Effector CD4-positive, alpha-beta T cell (primary cell): ENCODE measurements at places on chromosomes 13 and 19.

- DNase-seq = no peak
Observed at GRCh38 chr13:102139626-102140025, 262.2 kb downstream of the FGF14 start.

GRCh38 chr13:34391076-34391475, 551.0 kb upstream of the NBEA start:
- no peak for DNase-seq

GRCh38 chr13:51045451-51045850, 65.6 kb downstream of the C13orf42 start:
- DNase-seq = no peak

- no peak for DNase-seq
Observed at GRCh38 chr13:106038752-106039151, 496.7 kb downstream of the EFNB2 start.

- DNase-seq = no peak
Observed at GRCh38 chr13:97889803-97890202, 63.7 kb upstream of the IPO5 start.

DNA sequence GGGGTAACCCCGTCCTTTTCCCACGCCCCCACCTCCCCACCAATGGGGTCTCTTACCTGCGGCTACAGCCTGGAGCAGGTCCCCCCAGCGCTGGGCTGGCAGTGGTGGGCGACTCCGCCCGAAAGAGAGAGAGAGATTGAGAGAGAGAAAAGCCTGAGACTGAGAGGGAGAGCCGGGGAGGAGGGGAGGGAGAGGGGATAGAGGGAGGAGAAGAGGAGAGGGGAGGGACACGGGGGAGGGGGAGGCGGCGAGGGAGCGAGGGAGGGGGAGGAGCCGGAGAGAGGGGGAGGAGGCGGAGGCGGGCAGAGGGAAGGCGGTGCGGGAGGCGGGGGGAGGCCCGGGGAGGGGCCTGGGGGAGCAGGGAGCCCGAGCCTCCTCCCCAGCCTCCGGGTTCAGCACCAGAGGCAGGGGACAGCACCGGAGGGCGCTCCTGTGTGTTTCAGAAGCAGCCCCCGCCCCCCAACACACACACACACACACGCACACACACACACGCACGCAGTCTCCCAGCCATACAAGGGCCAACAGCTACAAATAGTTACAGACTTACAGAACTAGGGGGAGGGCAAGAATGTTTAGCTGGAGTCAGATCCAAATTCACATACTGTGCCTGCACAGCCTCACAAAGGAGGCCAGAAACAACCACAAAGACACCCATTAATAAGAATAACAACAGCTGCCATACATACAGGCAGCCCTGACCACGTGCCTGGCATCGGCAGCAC, at the start of gene SLC8A2:
SLC8A2 (minus strand) TSS at position 161 of the 725 bp plus-strand sequence. CDS start 5,490 bp downstream, outside the sequence.
- DNase-seq = peak; percentile 51

GRCh38 chr19:14554382-14554812, 17.5 kb downstream of the NDUFB7 start:
- DNase-seq = no peak

GRCh38 chr13:111245576-111246384, 74.7 kb upstream of the TEX29 start:
- DNase-seq = no peak

DNA sequence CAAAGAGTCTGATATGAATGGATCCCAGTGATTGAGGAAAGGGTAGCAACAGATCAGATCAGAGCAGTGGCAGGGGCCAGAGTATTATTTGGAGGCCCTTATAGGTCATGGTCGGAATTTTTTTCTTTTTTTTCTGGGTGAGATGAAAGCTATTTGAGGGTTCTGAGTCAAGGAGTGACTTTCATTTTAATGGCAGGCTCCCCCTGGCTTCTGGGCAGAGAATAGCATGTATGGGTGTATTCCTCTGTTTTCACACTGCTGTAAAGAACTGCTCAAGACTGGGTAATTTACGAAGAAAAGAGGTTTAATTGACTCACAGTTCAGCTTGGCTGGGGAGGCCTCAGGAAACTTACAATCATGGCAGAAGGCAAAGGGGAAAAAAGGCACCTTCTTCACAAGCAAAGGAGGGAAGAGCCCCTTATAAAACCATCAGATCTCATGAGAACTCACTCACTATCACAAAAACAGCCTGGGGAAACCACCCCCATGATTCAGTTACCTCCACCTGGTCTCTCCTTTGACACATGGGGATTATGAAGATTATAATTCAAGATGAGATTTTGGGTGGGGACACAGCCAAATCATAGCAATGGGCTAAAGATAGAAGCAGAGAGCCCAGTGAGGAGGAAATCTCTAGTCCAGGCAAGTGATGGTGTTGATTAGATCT, 3.0 kb upstream of the SLC6A16 start:
- peak; percentile 26 for DNase-seq

DNA sequence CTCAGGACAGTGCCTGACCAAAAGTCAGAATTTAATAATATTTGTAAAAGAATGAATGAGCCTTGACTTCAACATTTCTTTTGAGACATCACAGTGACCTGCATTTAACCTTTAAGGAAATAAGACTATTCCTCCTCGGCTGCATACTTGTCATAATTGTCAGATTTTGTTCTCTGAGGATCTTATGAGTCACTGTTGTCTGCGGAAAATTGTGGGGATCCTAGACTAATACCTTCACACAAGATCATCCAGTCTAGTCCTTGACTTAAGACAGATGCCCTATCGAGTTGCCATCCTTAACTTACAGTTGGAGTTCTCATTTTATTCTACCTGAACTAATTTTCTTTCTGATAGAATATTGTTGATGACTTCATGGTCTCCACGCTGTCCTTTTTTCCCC, 198.4 kb downstream of the DLEU7 start:
- DNase-seq = no peak

GRCh38 chr13:21297447-21297846, 121.0 kb downstream of the MRPL57 start:
- DNase-seq = no peak

GRCh38 chr19:38729653-38730469, 14.4 kb downstream of the CAPN12 start:
- peak; percentile 70 for DNase-seq

DNA sequence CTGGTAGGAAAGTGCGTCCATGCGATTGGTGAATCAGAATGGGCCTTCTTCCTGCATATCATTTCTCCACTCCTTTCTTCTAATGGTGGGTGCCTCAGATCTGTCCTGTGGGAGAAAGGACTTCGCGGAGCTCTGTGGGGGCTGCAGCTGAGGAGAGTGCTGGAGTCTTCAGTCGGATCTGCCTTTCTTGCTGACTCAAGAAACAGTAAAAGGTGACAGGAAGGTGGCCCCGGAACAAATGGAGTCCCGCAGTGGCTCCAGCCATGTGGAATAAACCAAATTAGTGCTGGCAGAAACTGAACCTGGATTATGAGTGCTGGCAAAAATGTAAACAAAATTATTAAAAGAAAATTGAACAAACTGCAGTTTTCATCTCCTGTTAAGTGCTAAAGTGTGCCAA, 15.1 kb upstream of the GAS6 start:
- no peak for DNase-seq

DNA sequence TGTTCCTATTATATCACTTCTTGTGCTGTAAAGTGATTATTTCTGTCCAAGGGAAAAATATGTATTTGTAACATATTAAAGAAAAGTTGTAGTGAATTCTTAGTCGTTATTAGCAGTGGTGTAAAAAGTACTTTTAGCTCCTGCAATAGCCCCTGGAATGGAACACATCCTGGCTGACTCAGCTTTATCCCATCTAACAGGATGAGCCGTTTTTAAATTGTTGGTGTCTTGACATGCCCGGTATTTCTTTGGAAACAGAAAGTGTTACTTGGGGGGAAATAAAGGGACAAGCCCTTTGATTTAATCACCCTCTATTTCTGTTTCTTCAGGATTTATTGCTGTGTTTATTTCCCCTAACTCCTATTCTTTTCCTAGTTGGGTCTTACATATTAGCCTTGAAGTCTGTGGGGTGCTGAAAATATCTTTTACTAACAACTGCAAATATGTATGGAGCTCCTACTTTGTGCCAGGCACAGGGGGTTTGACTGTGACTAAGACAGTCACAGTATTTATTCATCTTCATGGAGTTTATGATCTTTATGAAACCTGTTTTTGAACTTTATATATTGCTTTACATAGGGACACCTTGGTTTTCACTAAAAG, 17.9 kb downstream of the COG3 start:
- DNase-seq = no peak

- no peak for DNase-seq
Observed at GRCh38 chr13:108031865-108032264, 183.5 kb downstream of the LIG4 start.

DNA sequence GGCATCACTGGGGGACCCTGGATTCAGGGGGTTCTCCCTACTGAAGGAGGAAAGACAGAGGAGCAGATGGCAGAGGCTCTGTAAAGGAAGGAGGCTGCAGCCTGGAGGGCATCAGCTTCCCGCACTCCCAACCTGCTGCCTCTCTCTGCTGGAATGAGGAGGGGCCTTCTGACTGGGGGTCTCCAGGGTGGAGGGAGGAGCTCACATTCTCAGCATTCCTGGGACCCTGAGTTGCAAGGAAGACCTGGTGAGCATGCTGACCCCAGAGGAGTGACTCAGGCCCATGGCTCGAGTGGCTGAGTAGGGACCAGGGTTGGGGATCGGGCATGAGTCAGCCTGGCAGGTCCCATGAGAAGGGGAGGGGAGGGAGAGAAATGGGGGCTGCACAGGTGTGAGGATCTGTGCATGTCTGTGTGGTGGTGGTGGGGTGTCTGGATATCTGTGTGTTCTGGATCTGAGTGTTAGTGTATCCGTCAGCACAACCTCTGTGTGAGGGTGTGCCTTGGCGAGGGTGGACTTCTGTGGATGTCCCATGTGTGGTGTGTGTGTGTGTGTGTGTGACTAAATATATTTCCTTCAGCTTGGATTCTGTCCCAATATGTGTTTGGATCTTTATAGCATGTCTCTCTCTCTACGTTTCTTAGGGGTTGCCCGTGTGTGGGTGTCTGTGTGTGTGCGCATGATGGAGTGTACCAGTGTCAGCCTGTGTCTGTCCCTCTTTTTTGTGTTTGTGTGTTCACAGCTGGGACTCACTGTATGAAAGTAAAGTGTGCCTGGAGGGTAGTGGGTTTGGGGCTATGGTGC, 4.6 kb downstream of the AXL start:
- DNase-seq = no peak

DNA sequence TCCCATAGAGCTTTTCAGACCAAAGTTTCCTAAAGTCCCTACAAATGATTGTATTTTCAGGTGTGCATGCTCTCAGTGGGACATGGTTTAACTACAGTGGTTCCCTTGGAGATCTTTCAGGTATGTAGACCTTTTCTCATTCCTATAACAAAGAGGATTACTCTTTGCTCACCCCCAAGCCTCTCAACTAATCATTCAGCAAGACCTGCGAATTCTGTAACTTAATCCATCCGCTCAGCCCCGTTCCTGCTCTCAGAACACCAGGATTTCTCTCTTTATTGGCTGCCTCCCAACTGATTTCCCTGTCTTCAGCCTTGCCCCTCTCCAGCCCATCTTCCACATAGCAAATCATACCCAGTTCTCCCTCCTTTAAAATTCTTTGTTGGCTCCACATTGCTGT, 253.6 kb downstream of the MTUS2 start:
- no peak for DNase-seq

- DNase-seq = no peak
Observed at GRCh38 chr13:111936267-111936925, 130.6 kb upstream of the SOX1 start.

DNA sequence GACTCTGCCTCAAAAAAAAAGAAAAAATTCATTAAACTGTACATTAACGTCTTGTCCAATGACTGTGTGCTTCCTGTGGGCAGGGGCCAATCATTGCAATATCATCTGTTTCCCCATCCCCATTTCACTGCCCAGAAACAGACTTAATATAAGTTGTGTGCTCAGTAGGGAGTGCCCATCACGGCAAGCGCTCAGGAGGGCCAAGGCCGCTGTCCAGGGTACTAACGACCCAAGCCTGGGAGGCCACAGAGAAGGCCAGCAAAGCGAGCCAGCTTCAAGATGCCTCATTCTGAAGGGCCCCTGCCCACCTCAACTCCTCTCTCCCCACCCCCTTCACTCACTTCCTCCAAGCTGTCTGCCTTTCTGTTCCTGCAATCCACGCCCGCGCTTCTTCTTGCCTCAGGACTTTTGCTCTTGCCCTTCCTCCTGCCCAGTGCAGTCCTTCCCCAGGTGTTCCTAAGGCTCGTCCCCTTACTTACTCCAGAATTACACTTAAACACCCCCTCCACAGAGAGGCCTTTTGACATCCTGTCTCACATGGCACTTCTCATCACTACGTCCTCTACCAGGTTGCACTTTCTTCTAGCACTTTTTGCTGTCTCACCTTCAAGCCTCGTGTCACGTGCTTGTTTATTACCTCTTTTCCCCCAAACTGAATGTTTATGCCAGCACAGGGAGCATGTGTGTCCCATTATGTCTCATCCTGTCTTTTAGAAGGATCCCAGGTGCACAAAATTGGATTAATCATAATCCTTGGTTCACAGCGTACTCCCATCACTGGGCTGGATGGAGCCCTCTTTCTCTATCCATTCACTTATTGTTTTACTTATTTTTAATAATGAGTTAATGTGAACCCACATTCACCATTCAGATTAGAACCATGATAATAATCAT, 11.3 kb upstream of the POU2F2 start:
- DNase-seq = no peak

DNA sequence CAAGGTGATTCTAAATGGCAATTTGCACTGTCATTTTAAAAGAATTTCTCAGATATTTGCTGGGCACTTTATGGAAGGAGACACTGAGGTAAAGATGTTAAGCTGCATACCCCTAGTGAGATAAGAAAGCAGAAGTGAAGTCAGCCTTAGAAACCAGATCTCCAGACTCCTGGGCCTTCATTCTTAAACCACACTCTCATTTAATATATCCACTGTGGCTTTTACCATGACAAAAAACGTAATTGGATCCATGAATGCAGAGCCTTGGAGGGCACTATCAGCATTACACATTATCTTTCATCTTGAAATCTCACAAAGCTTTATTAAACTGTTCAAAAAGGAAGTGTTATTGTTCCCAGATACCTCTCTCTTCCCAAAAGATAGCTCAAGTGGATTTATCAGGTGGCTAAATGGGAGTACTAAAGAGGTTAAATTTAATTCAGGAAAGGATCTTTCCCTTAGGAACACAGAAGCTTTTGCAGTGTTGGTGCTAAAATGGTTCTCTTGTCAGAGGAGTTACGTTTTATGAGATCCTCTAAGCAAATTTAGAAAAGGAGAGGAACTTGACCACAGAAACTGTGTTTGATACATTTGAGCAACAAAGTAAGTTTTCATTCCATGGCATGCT, 1060.4 kb downstream of the EFNB2 start:
- DNase-seq = no peak

- no peak for DNase-seq
Observed at GRCh38 chr13:20778311-20778710, 4.5 kb upstream of the EEF1AKMT1 start.

- no peak for DNase-seq
Observed at GRCh38 chr13:85140192-85140591, 659.0 kb downstream of the SLITRK6 start.

GRCh38 chr13:45878966-45879365, 27.4 kb upstream of the SIAH3 start:
- DNase-seq = no peak
